ENCODE measurements at places on chromosomes 3 and 15.

- no peak for DNase-seq
Measured at GRCh38 chr3:13275376-13276005, 144.6 kb downstream of the NUP210 start.

DNA sequence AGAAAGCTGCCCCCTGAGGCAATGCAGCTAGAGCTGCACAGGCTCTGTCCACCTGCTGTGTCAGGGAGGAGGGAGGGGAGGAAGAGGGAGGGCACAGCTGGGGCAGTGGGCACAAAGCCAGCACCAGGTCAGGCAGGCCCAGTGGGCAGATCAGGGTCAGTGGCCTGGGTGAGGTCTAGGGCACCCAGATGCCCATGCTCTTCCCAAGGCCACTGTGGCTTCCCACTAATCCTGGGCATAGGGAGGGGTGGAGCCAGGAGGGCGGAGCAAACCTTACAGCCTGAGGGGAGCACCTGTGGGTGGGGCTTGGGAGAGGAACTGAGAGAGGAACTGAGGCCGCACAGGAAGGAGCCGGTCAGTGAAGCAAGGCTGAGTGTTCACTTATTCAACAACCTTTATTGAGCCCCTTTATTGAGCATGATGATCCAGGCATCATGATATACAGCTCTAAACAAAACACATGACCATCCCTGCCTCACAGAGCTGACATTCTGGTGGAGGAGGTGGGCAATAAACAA lies 55.0 kb downstream of the RHCG start:
- DNase-seq, result no peak

DNA sequence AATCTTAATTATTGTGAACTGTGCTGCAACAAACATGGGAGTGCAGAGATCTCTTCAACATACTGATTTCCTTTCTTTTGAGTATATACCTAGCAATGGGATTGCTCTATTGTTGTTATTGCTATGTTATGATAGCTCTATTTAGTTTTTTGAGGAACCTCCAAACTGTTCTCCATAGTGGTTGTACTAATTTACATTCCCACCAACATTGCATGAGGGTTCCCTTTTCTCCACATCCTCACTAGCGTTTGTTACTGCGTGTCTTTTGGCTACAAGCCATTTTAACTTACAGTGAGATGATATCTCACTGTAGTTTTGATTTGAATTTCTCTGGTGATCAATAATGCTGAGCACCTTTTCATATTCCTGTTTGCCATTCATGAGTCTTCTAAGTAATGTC lies 45.5 kb upstream of the TNFSF10 start:
- DNase-seq, result no peak

DNA sequence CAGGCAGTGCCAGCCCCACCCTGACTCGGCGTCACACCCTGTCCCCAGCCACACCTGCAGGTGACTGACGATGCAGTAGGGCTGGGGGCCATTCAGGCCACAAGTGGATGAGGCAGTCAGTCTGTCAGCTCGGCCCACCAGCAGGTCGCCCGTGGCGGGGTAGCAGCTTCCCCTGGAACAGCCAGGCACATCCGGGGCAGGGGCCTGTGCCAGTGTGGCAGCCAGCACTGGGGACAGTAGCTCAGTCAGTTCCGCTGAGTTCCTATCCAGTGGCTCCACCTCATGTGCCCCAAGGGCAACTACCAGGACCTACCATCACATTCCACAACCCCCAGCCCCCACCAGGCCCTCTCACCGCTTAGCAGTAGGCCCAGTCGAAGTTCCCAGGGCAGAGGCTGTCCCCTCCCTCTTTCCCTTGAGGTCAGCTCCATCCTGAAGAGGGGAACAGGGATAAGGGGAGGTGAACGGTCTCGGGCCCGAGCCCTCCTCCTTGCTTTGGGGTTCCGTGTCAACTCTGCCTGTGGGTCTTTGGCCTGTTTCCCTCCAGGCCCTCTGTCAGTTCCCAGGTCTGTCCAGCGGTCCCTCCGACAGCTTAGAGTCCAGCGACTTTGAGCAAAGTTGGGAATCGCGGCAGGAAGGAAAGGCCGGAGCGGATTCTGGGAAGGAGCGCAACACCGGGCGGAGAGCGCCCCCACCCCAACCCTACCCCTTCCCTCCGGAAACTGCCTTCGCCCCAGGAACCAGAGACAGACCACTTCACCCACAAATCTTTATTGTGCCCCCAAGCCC lies at the start of gene LAMB2:
Gene LAMB2 (minus strand): TSS at position 614 of the 789 bp plus-strand sequence. CDS start 183 bp downstream, at position 431.
- no peak for DNase-seq

DNA sequence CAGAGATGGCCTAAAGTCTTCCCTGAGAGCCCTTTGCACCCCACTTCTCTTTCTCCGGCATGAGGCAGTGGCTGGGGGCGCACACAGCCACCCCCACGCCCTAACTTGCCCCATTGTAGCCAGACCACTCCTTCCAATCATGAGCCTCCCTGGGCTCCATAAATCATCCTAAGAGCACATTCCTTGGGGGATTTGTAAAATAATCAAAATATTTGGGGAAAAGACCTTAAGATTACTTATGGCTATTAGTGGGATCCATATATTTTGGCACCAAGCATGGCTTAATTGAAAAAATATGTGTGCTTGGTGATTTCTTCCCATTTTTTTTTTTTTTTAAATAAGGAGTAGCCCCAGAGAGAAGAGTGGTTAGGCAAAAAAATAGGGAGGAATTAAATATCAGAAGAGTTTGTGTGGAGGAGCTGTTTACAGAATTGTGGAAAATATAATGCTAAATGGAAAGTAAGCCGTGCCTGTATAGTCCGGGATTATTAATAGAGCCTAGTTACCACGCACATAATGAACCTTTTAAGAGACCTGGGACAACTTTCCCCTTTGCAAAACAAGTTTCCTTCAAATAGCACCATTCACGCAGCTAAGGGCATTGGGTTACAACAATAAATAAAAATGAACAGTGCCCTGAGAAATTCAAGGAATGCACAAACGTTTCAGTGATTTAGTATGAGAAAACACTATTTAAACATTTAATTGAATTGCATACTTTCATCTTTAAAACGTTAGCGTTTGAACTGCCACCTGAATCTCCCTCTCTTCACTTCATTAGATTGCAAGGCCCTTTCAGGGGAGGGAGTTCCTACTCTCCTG lies 46.1 kb downstream of the SMAD6 start:
- no peak for DNase-seq

DNA sequence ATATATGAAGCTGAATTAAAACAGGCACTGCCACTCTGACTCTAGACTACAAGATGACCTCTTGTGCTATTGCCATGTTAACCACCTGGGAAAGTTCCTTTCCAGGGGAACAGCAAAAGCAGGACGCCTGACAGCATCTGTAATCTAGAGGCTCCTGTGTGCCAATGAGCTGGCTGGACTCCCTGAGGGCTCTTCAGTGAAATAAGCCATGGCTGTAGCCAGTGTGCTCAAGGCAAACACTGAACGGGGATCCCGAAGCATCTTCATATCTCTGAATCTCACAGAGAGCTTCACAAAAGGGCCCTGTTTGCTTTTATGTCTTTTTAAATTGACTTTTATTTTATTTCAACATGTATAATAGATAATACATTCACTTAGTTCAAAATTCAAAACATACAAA lies 57.2 kb downstream of the BFSP2 start:
- no peak for DNase-seq

DNA sequence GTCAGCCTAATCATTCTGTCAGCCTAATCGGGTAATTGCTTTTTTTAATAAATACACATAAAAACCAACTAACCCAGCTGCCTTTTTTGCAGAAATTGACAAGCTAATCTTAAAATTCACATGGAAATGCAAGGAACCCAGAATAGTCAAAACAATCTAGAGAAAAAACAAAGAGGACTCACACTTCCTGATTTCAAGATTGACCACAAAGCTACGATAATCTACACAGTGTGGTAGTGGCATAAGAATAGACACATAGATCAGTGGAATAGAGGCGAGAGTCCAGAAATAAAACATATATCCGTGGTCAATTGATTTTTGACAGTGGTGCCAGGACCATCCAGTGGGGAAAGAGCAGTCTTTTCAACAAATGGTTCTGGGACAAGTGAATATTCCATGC lies 2.4 kb upstream of the C3orf20 start:
- no peak for DNase-seq

DNA sequence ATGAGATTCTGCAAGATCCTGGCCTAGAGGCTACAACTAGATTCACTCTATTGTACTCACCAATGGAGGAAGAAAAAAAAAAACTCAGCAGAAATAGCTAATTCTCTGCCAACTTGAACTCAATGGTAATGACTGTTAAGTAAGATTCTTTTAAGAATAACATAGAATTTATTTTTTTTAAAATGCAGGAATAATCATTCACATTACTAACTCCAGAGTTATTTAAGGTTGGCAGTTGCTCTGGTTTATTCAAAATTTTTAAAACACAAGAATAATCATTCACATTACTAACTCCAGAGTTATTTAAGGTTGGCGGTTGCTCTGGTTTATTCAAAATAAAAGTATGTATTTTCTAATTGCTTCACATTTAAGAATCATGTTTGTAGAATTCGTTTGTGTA lies 1071.9 kb downstream of the IGSF11 start:
- no peak for DNase-seq

GRCh38 chr3:113105093-113105449 lies 106.3 kb upstream of the BOC start:
- no peak for DNase-seq

GRCh38 chr3:177802151-177802900 lies 605.0 kb upstream of the TBL1XR1 start:
- no peak for DNase-seq

DNA sequence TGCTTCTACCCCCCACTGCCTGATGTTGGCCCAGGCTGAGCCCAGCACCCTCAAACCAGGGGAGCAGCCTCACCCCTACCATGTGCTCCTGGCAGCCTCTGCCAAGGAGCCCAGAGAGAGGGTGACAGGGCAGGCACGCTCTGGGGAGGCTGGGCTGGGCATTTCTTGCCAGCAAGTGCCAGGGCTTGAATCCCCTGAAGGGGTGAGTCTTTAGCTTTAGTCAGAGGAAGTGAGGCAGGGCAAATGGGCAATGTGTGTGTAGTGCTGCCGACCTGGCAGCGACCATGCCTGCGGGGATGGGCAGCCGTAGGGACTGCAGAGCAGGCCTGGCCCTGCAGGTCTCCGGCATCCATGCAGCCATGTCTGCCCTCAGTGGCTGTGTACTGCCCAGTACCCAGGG lies 18.1 kb downstream of the DUSP7 start:
- DNase-seq, result no peak

DNA sequence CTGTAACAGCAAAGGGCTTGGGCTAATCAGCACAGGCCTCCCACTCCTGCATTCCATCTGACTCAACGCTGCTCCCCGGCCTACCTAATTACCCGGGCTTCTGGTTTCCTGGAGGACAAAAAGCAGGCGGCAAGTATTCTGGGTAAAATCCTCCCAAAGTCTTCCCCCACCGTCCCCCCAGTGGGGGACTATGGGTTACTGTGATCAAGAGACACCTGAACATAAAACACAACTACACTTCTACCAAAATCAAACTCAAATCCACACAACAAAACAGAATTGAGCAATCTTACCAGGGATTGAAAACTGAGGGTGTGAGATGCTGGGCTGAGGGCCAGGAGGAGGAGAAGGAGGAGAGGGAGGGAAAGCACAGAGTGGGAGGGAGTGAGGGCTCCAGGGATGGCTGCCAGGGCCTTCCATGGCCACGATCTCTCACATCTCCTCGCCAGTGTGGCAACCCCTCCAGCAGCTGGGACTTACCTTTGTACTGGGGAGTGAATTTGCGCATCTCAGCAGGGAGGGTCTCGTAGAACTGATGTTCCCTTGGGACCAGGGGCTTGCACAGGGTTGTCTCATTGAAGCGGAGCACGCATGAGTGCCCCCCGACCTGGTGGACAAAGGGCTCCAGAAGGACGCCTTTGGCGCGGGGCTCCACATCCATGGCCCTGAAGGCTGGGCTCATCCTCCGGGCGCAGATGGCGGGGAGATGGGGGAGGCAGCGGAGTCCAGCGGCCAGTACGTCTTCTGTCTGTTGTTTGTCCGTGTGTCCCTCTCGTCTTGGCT lies 9.1 kb upstream of the NCKIPSD start:
- DNase-seq, result no peak

DNA sequence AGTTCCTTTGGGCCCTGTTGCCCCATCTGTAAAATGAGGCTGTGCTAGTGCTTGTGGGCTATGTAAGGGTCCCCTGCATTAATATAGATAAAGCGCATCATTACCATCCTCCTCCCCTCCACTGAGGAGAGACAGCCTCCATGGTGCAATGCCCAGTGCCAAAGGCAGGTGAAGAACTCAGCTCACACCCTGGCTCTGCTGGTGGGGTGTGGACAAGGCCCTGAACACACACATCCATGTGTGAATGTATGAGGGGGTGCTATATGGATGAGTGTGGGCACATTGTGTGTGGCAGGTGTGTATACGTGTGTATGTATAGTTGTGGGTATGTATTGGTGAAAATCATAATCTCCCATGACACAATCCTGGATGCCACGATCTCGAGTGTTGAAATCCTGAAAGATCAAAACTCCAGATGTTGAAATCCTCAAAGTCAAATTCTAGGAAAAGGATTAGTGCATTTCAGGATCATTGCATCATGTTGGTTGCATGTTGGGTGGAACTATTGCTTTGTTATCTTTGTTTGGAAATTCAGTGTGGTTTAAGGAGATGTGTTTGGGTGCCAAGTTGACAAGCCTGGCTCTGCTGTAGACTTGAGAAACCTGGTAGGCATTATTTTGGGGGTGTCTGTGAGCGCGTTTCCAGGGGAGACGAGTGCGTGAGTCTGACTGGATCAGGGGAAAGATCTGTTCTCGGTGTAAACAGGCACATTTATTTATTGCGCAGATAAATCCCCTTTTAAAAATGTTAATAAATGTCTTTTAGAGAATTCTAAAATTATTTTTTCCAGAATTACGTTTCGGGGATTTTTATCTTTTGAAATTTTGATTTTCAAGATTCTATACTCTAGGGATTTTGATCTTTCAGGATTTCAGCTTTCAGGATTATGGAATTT lies 42.0 kb upstream of the SEC61A1 start:
- DNase-seq, result no peak

GRCh38 chr15:71050461-71050860 lies 64.8 kb upstream of the THSD4 start:
- DNase-seq, result no peak

- no peak for DNase-seq
Measured at GRCh38 chr15:66294157-66294931, 976 bp downstream of the DIS3L start.

- DNase-seq, result peak; percentile 56
Measured at GRCh38 chr3:183513046-183513706, 42.3 kb downstream of the KLHL6 start.

DNA sequence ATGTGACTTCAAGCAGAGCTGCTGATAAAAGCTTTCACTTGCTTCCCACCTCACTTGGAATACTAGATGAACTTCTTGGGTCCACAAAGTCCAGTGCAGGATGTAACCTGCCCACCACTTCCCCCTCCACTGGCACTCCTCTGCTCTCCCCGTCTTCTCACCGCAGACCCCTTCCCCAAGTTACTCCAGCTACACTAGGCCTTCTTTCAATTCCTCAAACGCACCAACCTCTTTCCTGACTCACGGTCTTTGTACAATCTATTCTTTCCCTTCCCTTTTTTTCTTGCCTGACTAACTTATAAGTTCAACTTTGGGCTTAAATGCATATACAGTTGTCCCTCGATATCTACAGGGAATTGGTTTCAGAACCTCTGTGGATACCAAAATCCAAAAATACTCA lies 5.2 kb upstream of the ATP13A3 start:
- DNase-seq, result no peak

GRCh38 chr3:98035208-98035607 lies at the start of gene GABRR3:
GABRR3 (minus strand) TSS chr3:98035315; CDS start chr3:98034987, 328 bp downstream.
- DNase-seq, result no peak

GRCh38 chr15:59437817-59438624 lies at the start of gene FAM81A:
FAM81A (plus strand) TSS chr15:59438186; CDS start chr15:59458627, 20,441 bp downstream.
- peak; percentile 40 for DNase-seq

- no peak for DNase-seq
Measured at GRCh38 chr15:101115786-101116680, 135.8 kb downstream of the CHSY1 start.

GRCh38 chr3:37148208-37148607 lies 26.2 kb downstream of the LRRFIP2 start:
- no peak for DNase-seq
